ENCODE measurements at places on chromosomes 7 and 10. TPM values are rescaled to one million over a fixed set of nuclear protein-coding genes. Genes with fewer than 3 reads are reported as not detected.

- H3K36me3 ChIP-seq: no peaks in the 10 kb centered on the region
- H3K27ac ChIP-seq: no peak overlapping the region
- peaks cover 4% of the 10 kb centered on the region for H3K27me3 ChIP-seq
- H3K4me3 ChIP-seq: no peak overlapping the region
Observed at GRCh38 chr10:12390733-12391132, 41.4 kb downstream of the CAMK1D start.

- no peak overlapping the region for H3K4me3 ChIP-seq
- peaks cover 39% of the 10 kb centered on the region for H3K4me1 ChIP-seq
- no peak for DNase-seq
Observed at GRCh38 chr10:122516734-122517133, 43.8 kb upstream of the DMBT1 start.

DNA sequence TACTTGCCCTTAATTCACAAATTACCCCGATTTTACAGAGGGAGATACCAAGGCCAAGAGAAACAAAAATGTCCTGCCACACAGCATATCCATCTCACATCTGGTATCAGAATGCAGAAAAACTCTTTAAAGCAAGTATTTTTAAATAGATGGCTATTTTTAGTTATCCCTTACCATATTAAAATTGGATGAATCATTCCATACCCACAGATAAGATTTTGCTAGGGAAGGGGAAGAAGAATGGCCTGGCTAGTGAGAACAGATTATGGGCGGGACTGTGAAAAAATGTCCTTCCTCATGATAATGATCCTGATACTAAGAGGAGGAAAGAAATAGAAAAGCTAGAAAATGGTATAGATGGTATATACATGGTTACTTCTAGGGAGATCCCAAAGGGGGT lies 80.6 kb upstream of the GATAD1 start:
- no peak overlapping the region for H3K27ac ChIP-seq
- H3K4me3 ChIP-seq: no peak overlapping the region
- no peaks in the 10 kb centered on the region for H3K4me1 ChIP-seq
- no peaks in the 10 kb centered on the region for H3K27me3 ChIP-seq

- H3K27me3 ChIP-seq: peaks cover 12% of the 10 kb centered on the region
- H3K36me3 ChIP-seq: no peaks in the 10 kb centered on the region
Observed at GRCh38 chr10:118148247-118148646, 101.5 kb upstream of the RAB11FIP2 start.

GRCh38 chr10:48634198-48634983 lies 29.5 kb upstream of the ARHGAP22 start:
- H3K27ac ChIP-seq: peak overlapping the region; percentile 47
- DNase-seq: peak; percentile 42
- no peaks in the 10 kb centered on the region for H3K36me3 ChIP-seq
- peak overlapping the region; percentile 28 for H3K4me3 ChIP-seq
- H3K4me1 ChIP-seq: peaks cover 19% of the 10 kb centered on the region
- peaks cover 35% of the 10 kb centered on the region for H3K27me3 ChIP-seq

GRCh38 chr7:71650653-71651337 lies 518.9 kb downstream of the GALNT17 start:
- no peaks in the 10 kb centered on the region for H3K4me1 ChIP-seq
- H3K27ac ChIP-seq: no peak overlapping the region
- no peaks in the 10 kb centered on the region for H3K27me3 ChIP-seq
- DNase-seq: no peak
- H3K4me3 ChIP-seq: no peak overlapping the region

DNA sequence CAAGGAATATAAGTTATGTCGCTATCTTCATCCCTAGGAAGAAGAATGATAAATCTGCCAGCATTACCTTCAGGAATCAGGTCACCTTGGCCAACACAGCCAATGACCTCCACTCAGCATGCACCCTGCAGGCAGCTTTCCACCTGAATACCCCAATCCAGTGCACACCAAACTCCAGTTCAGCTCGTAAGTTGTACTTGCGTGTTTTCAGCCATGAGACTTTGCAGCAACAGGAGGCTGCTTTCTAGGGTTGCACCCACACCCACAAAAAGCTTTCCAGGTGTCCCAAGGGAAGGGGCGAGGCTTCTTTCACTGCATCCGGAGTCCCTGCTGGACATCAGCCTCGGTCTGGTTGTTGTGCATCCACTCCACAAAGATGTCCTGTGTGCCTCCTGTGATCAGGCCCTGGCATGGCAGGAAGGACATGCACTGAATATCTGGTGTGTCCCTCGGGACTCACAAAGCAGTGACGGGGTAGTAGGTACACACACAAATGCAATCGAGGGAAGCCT lies 282.9 kb downstream of the GRID1 start:
- no peak for DNase-seq
- H3K27ac ChIP-seq: no peak overlapping the region
- no peaks in the 10 kb centered on the region for H3K4me1 ChIP-seq
- H3K36me3 ChIP-seq: no peaks in the 10 kb centered on the region
- no peak overlapping the region for H3K4me3 ChIP-seq

DNA sequence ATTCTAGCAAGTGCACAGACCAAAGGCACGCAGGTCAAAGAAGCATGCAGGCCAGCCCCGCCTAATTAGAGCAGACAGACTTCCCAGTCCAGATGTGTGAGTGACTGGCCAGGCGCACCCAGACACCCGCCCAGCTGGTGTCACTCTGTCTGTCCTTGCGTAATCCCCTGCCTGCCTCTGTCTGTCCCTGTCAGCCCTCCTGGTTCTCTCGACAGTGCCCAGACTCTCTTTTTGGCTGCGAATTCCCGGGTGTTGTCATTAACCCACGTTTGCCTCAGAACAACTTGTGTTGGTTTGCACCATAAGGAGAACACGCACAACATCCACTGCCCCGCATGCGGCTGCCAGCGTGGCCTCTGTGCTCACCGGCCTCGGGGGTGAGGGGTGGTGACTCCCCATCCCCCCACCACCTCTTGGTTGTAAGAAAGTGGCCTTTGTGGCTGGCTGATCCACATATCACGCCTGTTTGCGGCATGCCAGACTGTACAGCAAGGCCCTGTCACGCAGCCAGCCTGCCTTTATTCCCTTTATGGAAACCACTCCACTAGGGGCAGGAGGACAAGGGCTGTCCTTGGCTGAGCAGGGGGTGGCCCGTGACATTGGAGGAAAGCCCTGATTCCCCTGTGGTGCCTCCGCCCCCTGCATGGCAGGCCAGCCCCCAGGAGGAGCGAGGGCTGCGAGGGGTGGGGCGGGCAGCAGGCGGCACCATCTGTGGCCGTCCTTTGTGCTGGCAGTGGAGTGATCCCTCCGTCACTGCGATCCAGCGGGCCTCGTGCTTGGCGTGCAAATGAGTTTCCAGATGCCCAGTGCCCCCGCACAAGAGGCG lies 72.8 kb upstream of the PPIF start:
- DNase-seq: no peak
- H3K4me3 ChIP-seq: no peak overlapping the region
- no peak overlapping the region for H3K27ac ChIP-seq
- H3K36me3 ChIP-seq: peaks cover 13% of the 10 kb centered on the region

DNA sequence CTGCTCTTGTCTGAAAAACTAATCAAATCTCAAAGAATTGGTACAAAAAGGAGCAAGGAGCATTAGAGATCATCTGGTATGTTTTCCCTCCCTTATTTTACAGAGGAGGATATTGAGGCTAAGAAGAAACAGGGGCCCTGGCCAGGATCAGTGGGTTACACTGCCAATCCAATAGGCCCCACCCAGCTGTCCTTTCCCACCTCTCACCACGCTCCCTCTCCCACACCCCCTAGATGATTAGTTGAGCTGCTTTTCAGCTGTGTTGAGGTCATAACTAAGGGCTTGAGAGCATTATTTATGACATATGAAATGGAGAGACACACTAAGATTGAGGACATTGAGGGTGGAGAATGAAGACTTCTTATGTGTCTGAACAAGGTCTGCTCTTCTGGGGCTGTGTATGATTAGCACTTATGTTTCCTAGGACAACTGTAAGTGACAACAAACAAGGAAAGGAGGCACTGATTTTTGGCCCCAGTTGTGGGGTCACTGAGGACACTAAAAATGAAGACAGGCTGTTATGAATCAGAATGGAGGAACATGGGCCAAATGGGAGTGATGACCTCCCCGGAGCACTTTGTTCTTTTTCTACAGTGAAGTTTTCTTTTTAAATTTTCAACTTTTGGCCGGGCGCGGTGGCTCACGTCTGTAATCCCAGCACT lies 26.5 kb downstream of the VWA2 start:
- no peak for DNase-seq
- no peaks in the 10 kb centered on the region for H3K4me1 ChIP-seq
- peaks cover 2% of the 10 kb centered on the region for H3K27me3 ChIP-seq
- no peak overlapping the region for H3K4me3 ChIP-seq
- no peaks in the 10 kb centered on the region for H3K36me3 ChIP-seq
- no peak overlapping the region for H3K27ac ChIP-seq

- no peak for DNase-seq
- H3K36me3 ChIP-seq: peaks cover 34% of the 10 kb centered on the region
- no peak overlapping the region for H3K4me3 ChIP-seq
- peaks cover 6% of the 10 kb centered on the region for H3K4me1 ChIP-seq
Observed at GRCh38 chr10:113895018-113895417, 40.6 kb downstream of the NHLRC2 start.

NUPR2 gene
- not detected for total RNA-seq

CREB5 gene
- total RNA-seq: not detected

DENND2A gene
- total RNA-seq: not detected
